Skeletal muscle cell (primary cell): ENCODE measurements at places on chromosomes 11 and 22.

DNA sequence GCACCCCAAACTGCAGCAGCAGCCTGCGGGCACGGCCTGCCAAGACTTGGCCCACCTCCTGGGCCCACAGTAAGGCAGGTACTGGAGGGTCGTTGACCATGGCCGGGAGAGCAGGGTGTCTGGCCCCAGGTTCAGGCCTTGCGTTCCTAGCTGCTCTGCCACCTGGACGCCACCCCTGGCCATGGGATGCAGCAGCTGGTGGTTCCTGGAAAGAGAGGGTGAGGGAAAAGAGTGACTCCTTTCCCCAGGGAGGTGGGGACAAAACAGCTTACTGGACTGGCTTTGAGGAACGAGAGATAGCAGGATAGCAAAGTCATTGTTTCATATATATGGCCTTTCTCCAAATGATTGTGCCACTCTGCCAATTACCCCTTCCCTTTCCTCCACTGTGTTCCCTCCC is 1.8 kb downstream of the BSCL2 start:
- DNase-seq: no peak

- no peak for DNase-seq
Observed at GRCh38 chr11:126072801-126073594, 10.3 kb upstream of the CDON start.

DNA sequence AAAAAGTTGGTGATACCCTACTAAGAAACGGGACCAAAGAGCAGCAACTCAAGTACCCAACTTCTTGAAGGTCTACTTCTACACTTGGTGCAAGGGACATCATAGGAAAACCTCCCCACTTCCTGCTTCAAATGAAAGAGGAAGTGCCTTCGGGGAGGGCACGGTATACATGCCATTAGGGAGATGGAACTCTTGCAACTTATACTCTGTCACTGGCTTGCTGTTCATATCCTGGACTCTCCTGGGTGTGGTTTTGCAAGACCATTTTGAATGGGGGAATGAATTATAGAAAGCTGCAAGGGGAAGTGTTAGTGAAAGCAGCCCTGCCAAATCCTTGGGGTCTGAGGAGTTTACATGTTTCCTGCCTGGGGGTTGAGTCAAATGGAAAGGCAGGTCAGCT is 41.9 kb downstream of the CSNK2A3 start:
- DNase-seq: no peak

DNA sequence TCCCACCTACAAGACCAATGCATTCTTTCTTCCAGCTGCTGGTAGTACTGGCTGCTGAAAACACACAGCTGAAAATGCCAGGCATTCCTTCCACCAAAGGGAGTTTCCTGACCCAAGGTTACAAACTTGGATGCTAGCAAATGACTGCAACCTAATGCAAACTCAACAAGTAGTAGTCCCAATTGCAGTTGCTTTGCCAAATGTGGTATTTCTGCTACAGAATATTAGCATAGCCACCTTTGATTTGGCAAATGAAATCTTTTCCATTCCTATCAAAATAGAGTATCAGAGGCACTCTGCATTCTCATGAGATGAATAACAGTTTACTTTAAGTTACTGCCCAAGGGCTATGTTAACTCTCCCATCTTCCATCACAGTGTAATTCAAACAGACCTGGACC is 172.0 kb upstream of the ARHGAP42 start:
- no peak for DNase-seq

DNA sequence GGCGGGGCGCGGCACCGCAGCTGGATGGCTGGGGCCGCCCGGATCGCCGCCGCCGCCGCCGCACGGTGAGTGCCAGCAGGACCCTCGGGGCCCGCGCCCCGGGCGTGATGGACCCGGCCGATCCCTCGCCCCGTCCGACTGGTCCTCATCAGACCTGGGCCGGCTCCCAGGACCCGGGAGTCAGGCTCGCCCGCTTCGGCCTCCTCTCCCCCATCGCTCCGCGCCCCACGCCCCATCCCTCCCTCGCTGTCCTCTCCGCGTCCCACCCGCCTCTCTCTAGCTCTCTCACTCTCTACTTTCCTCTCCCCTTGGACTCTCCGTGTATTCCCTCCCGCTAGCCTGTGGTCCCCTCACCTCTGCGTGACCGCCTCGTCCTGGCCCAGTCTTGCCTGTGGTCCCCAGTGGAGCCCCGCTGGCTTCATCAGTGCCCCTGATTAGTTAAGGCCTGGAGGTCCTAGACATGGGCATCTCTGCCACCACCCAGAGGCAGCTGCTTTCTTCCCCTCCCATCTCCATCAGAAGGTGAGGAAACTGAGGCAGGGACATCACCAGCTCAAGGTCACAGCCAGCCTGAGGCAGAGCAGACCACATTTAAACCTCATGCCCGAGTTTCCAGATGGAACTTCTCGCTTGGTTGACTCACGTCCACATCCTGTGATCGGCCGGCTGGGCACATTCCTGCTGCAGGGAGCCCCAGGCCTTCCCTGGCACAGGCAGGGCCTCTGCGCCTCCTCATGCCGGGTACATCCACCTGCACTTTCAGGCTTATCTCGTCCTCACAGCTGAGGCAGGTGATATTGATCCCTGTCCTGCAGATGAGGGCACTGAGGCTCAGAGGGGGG is 429 bp downstream of the SLC39A13 start:
- DNase-seq: peak; percentile 46

- DNase-seq: peak; percentile 94
Observed at GRCh38 chr11:27423125-27423524, 49.5 kb downstream of the LGR4 start.

DNA sequence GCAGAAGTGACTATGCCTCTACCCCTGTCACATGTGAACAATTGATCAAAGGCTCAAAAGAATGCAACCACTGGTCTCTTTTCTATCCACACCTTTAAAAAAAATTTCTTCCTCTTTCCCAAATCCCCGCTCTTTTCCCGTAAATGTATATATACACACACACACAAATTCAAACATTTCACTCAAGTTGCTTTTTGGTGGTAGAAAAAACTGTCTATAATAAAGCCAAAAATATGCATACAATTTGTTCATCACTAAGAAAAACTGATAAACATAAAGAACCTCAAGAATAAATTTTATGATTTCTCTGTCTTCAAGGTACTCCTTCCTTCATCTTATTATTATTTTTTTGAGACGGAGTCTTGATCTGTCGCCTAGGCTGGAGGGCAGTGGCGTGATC is 5.6 kb downstream of the SMC1B start:
- DNase-seq: no peak

- DNase-seq: no peak
Observed at GRCh38 chr11:118640332-118641154, 33.1 kb downstream of the PHLDB1 start.

DNA sequence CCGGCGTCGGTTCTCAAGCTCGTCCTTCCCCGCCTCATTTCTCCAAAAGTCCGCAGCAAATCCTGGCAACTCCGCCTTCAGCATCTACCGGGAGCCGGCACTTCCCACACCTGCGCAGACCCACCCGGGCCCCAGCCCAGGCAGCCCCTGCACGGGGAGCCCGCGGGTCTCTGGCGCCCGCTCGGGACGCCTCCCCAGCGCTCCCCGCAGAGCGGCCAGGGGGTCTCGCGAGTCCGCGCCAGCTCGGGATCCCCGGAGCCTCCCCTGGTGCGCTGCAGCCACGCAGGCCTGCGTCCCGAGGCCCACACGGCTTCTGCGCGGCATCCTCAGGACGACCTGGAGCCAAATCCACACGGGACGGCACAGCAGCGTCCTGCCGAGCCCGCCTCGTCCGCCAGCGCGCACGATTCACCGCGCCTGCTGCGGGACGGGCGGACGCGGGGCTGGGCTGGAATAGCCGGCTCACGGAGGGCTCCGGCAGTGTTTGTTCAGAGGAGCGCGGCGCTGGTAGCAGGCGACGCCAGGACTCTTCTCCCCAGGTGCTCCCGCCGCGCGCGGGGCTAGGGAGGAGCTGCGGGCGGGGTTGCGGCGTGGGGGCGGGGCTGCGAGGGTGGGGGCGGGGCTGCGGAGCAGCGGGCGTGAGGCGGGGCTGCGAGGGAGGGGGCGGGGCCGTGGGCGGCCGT is 816 bp upstream of the PHRF1 start:
- no peak for DNase-seq

GRCh38 chr11:76807206-76807875 is 24.2 kb downstream of the TSKU start:
- no peak for DNase-seq

GRCh38 chr22:33886696-33887095 is 33.6 kb downstream of the LARGE1 start:
- no peak for DNase-seq

DNA sequence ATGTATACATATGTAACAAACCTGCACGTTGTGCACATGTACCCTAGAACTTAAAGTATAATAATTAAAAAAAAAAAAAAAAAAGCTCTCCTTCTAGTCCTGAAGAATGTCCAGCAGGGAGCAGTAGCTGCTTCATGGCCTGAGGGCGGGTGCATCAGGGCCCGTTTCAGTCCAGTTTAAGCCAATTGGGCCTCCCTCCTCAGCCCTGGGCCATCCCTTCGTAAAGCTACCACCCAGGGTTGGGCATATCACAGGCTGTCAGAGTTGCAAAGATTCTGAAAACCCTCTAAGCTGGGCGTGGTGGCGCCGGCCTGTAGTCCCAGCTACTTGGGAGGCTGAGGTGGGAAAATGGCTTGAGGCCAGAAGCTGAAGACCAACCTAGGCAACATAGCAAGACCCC is 5.4 kb downstream of the TMPRSS13 start:
- DNase-seq: no peak

- DNase-seq: no peak
Observed at GRCh38 chr11:19938169-19938856, 222.0 kb downstream of the DBX1 start.

DNA sequence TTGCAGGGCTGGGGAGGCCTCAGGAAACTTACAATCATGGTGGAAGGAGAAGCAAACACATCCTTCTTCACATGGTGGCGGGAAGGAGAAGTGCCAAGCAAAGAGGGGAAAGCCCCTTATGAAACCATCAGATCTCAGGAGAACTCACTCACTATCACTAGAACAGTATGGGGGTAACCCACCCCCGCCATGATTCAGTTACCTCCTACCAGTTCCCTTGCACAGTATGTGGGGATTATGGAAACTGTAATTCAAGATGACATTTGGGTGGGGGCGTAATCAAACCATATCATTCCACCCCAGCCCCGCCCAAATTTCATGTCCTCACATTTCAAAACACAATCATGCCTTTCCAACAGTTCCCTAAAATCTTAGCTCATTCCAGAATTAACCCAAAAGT is 16.2 kb downstream of the IMMP1L start:
- DNase-seq: no peak

DNA sequence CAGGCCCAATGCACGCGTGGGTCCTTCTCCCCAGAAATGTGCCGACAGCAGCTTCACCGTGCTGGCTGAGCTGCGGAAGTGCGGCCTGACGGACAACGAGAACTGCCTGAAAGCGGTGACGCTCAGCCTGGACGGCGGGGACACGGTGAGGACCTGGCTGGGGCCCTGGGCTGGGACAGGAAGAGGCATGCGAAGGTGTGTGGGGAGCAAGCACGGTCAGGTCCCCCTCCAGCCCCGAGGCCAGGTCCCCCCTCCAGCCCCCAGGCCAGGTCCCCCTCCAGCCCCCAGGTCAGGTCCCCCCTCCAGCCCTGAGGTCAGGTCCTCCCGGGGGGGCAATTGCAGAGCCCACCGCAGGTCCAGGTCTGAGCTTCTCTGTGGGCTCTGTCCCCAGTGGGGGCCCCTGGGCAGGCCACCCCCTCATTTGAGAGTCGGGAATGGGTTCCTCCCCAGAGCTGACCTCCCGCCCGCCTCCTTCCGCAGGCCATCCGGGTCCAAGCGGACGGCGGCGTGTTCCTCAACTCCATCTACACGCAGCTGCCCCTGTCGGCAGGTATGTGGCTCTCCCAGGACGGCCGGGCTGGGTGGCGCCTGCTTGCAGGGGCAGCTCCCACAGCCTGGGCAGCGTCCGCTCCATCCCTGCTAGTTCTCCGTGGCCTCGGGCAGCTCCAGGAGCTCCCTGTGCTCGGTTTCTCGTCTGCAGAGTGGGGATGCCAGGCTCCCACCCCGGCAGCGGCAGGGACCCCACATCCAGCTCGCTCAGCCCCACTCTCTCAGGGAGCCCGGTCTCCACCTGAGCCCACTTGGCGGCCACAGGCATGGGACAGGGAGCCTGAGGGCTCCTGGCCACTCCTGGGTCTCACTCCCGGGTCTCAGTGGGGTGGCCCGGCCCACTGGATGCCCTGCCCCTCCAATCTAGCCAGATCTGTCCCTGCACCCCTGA is 7.9 kb downstream of the MUC5B start:
- DNase-seq: no peak

- no peak for DNase-seq
Observed at GRCh38 chr11:13329670-13330356, 52.2 kb downstream of the BMAL1 start.

GRCh38 chr11:73950869-73951710 is at the start of gene DNAJB13:
Gene DNAJB13, plus strand, starts transcription at chr11:73951026. Its CDS starts 44 bp downstream, at chr11:73951070.
- no peak for DNase-seq

- no peak for DNase-seq
Observed at GRCh38 chr11:101035872-101036271, 93.7 kb downstream of the PGR start.

- DNase-seq: no peak
Observed at GRCh38 chr11:1072116-1072820, 2.4 kb upstream of the MUC2 start.

DNA sequence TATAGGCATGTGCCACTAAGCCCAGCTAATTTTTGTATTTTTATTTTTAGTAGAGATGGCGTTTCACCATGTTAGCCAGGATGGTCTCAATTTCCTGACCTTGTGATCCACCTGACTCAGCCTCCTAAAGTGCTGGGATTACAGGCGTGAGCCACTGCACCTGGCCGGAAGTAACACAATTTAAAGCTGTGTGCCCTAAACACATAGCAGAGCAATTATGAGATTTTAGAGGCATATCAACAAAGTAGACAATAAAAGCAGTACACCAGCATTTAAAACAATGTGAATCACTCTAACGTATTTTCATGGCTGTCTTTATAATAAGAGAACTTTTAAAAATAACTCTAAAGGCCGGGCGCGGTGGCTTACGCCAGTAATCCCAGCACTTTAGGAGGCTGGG is 42.4 kb downstream of the PRR14L start:
- DNase-seq: no peak

- DNase-seq: no peak
Observed at GRCh38 chr11:114053406-114053805, 6.1 kb upstream of the ZBTB16 start.

GRCh38 chr22:22169923-22170322 is 74.7 kb upstream of the VPREB1 start:
- no peak for DNase-seq
